ENCODE measurements at places on chromosomes 6 and 20.

GRCh38 chr6:3318821-3319540 lies 60.2 kb downstream of the PSMG4 start:
- DNase-seq = no peak
- no peaks in the 10 kb centered on the region for H3K36me3 ChIP-seq
- peaks cover 15% of the 10 kb centered on the region for H3K4me1 ChIP-seq
- H3K27ac ChIP-seq = no peak overlapping the region
- H3K4me3 ChIP-seq = no peak overlapping the region

GRCh38 chr20:48425817-48426612 lies 401.8 kb downstream of the PREX1 start:
- peaks cover 3% of the 10 kb centered on the region for H3K4me1 ChIP-seq
- no peak for DNase-seq
- no peak overlapping the region for H3K27ac ChIP-seq

- no peaks in the 10 kb centered on the region for H3K27me3 ChIP-seq
- H3K36me3 ChIP-seq = peaks cover 52% of the 10 kb centered on the region
- DNase-seq = no peak
- H3K4me1 ChIP-seq = no peaks in the 10 kb centered on the region
Measured at GRCh38 chr20:37243076-37243936, 18.3 kb downstream of the GHRH start.

- H3K27me3 ChIP-seq = no peaks in the 10 kb centered on the region
- no peak overlapping the region for H3K27ac ChIP-seq
- H3K36me3 ChIP-seq = no peaks in the 10 kb centered on the region
- no peaks in the 10 kb centered on the region for H3K4me1 ChIP-seq
- no peak for DNase-seq
- H3K4me3 ChIP-seq = no peak overlapping the region
Measured at GRCh38 chr6:9704989-9705388, 709.9 kb downstream of the TFAP2A start.

DNA sequence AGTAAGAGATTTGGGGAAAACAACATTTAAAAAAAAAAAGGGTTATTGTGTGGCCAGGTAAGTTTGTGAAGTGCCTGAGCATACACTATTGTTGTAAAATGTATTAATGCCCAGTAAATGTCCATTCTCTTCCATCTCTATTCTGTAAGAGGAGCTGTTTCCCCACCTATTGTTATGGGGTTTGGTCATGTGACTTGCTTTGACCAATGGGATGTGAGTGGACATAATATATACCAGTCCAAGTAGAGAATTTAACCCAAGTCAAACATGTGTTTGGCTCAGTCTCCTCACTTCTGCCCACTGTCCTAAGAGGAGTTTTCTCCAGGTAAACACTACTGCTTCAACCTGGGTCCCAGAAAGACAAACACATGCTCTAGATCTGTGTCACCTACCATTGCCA lies 377.1 kb downstream of the FOXA2 start:
- H3K4me3 ChIP-seq = no peak overlapping the region
- no peaks in the 10 kb centered on the region for H3K36me3 ChIP-seq
- H3K27ac ChIP-seq = no peak overlapping the region
- H3K4me1 ChIP-seq = no peaks in the 10 kb centered on the region

GRCh38 chr20:13515796-13516558 lies 122.8 kb downstream of the TASP1 start:
- H3K27ac ChIP-seq = no peak overlapping the region
- no peaks in the 10 kb centered on the region for H3K27me3 ChIP-seq
- no peak for DNase-seq
- H3K4me1 ChIP-seq = no peaks in the 10 kb centered on the region

Measured in activated T-helper 2 cell treated with anti-CD3 and anti-CD28 coated beads, Interferon-gamma antibody, Interleukin-2, Interleukin-4, amounts not matched to agents 10 μg/mL and 5 μg/mL and 100 μg/mL, durations not matched to agents 14 hours and 24 hours and 36 hours (primary cell).